ENCODE measurements at places on chromosomes 2 and 18. TPM values are rescaled to one million over a fixed set of nuclear protein-coding genes. Genes with fewer than 3 reads are reported as not detected.

Gene OTX1
- not detected for polyA plus RNA-seq

Gene CACNB4
- polyA plus RNA-seq: 0.11 TPM

Gene CRYGD
- not detected for polyA plus RNA-seq

Gene PROM2
- polyA plus RNA-seq: not detected

Gene SP5
- not detected for polyA plus RNA-seq

Gene CERKL
- 13.4 TPM for polyA plus RNA-seq

Gene TYW5
- 3.7 TPM for polyA plus RNA-seq

Gene UGT1A8
- not detected for polyA plus RNA-seq

Gene ERFE
- polyA plus RNA-seq: not detected

Gene ZBTB7C
- polyA plus RNA-seq: not detected

Gene SLC4A3
- polyA plus RNA-seq: not detected

Gene TUBB6
- not detected for polyA plus RNA-seq

DNA sequence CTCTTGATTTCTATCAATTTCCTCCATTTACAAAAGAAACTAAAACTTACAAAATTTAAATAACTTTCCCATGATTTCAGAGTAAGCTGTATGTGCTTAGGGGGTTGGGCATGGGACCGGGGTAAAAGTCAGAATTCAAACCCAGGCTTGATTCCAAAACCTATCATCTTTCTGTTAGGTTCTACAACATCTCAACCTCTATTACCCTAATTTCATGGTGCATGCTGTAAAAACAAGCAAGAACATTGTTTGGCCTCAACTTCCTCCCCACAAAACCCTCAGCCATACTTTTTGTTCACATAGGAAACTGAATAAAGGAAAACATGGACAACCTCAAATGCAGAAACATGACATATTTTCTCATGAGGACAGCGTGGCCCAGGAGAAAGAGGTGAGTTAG lies 59.3 kb downstream of the RDH14 start:
- no peak for DNase-seq

GRCh38 chr2:53744395-53745065 lies 23.1 kb upstream of the CHAC2 start:
- no peak for DNase-seq

DNA sequence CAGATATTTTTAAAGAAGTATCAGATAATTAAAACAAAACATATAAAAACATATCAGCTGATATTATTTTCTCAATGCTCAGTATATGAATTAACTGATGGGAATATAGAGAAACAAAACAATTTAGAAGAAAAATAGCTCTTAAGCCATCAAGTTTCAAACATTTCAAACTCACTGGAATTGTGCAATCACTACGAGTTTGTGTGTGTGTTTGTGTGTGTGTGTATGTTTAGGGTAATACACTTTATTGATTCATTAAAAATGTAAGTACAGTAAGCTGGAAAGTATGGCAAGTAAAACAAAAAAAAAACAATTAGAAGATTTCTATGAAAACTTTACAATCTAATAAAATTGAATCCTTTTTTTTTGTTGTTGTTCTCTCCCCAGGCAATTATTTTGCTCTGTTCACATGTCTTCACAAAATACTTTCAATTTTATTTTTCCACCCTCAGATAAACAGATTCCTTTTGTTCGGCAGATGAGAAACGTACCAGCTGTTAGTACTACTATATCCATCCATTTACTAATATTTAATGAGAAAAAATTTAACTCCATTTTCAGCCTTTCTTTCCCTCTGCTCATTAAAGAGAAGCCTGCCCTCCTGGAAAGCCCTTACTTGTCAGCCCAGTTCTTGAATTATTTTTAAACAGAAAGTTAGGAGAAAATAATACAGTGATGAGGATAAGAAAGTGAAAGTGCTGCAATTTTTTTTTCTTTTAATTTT lies 87.6 kb downstream of the SLC8A1 start:
- no peak for DNase-seq

DNA sequence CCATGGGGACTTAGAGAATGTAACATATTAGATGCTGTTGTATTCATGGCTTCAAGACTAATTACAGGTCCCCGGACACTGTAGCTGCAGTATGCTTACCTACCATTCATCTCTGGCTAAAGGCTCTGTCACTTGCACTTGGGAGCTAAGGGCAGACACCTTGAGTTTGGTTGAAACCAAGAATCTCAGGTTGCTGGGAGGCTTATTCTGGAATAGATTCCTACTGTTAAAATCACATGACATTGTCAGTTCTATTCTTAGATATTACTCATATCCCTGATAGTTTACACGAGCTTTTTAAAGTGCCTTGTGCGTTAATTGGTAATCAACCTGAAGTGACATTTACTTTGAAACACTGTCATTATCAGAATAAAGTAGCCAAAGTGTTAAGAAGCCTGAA lies 73.0 kb upstream of the EPB41L5 start:
- DNase-seq: no peak

- no peak for DNase-seq
Observed at GRCh38 chr18:78525366-78526111, 454.1 kb upstream of the SALL3 start.

- no peak for DNase-seq
Observed at GRCh38 chr2:241087420-241088268, 14.4 kb downstream of the MTERF4 start.

GRCh38 chr18:2644535-2644934 lies 11.0 kb upstream of the SMCHD1 start:
- no peak for DNase-seq

DNA sequence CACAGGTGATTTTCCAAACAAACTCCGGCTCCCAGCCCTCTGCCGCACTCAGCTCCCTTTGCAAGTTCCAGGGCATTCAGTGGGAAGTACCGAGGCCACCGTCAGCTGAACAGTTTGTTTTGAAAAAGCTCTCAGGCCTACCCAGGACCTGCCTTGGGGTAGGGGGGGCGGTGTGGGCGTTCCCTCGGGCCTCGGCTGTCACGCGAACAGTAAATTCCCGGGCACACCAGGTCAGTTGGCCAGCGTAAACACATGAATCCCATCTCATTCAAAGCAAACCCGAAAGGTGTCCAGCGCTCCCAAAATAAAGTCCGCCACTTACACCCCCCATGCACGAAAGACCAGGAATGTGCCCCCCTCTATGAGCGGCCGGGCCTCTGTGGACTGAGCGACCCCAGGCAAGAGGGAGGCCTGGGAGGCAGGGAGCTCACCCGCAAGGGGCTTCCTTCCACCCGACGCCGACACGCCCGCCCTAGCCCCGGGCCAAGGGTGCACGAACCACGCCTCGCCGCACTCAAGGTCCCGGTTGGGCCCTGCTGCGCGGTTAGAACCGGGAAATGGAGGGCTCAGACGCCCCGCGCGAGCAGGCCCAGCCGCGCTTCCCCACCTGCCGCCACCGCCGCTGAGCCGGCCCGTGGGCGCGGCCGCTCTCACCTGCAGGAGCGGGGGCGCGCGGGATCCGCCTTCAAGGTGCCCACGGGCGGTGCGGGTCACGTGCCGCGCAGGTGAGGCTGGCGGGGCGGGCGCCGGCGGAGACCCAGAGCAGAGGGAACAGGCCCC lies at the start of gene WDSUB1:
Gene WDSUB1, minus strand, starts transcription at position 775 of the 780 bp plus-strand sequence. CDS start 3,634 bp downstream, outside the sequence.
- peak; percentile 64 for DNase-seq

GRCh38 chr2:240210198-240210965 lies 69.9 kb upstream of the OTOS start:
- DNase-seq: peak; percentile 35

GRCh38 chr2:101869527-101869926 lies 122.2 kb upstream of the IL1R2 start:
- no peak for DNase-seq

DNA sequence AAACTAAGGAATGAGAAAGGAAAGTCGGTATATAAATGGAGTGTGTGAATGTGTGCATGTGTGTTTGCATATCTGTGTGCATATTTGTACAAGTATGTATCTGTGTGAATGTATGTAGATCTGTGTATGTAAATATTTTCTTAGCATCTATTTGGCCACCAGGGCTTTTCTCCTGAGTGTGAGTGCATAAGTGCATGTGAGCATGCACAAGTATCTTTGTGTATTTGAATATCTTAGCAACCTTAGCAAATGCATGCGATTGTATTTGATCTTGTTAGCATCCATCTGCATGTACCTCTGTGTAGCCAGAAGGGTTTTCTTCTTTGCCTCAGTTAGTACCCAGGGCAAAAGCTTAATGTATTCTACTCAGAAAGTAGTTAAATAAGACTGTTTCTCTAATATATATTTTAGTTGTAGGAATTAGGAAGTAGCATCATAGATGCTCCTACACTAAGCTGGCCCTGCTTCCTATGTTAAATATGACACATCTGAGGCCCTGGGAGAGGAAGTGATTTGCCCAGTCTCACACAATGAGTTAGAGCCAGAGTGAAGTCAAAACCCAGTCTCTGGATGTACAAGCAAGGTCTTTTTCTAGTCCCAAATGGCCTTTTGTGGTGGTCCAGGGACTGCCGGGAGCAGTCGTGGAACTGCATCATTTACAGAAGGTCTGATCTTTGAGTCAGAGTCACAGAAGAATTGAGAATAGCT lies 9.2 kb downstream of the FKBP1B start:
- no peak for DNase-seq

- DNase-seq: no peak
Observed at GRCh38 chr2:217396165-217396564, 536.3 kb upstream of the TNP1 start.

DNA sequence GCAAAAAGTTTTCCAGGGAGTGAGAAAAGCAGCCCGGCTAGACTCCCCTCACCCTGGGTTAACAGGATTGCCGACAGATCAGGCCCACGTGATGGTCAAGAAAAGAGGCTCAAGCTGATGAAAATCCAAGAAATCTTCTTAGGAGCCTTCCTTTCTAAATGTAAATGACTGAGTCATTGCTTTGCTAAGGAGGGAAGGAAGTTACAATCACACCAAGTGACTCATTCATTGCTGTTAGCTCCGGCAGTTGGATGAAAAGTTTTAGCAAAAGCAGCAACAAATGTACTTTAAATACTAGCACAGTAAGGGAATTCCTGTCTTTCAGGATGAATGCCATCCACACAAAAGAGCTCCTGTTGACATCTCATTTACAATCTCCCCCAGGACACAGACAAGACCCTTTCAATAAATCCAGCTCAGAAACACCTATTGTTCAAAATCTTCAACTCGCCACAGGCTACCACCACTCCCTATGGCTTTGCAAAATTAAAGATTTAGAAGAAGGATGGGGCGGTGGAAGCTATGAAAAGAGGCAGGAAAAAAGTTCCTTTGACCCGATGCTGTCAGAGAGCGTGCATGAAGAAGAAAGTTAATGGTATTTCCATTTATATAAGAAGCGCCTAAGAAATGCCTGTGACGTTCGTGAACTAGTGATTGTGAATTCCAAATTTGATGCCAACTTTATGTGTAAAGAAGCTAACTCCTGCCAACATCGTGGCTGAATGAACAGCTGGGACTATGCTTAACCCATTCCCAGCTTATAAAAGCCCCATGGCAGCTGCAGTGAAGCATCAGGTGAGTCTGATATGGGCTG lies 153.7 kb downstream of the TGIF1 start:
- DNase-seq: no peak

DNA sequence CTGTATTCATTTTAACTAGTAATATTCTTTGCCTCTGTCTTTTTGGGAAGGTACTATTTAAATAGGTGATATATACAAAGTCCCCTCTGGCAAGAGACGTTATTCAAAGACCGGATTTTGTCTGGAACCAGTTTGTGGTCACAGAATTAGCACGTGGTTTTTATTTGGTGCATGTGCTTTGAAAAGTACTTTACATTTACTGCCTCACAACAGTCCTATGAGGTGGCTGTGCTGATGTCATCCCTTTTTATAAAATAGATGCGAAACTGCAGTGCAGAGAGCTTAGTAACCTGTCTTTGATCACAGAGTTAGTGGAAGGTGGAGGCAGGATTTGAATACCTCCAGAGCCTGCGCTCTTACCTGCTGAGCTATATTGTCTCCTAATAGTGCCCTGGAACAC lies 4.0 kb downstream of the LPIN1 start:
- DNase-seq: peak; percentile 30

DNA sequence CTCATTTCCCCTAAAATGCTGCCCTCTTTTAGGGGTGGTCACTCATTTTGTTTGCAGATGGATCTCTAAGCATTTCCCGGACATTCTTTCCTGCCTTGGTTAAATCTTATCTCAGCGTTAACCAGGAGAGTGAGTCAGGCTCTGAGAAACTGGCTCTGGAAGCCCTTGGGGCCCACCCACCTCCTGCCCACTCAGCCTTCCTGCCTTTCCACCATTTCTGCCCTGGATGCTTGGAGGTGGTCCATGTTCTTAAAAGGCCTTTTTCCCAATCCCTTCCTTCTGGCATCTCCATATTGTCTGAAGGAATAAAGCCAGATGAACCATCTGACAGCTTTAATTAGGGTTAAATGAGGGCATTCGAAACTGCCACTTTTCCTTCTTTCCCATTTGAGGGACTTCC lies 9.5 kb downstream of the HK2 start:
- no peak for DNase-seq

GRCh38 chr2:30225131-30225762 lies 6.1 kb upstream of the LBH start:
- peak; percentile 63 for DNase-seq

DNA sequence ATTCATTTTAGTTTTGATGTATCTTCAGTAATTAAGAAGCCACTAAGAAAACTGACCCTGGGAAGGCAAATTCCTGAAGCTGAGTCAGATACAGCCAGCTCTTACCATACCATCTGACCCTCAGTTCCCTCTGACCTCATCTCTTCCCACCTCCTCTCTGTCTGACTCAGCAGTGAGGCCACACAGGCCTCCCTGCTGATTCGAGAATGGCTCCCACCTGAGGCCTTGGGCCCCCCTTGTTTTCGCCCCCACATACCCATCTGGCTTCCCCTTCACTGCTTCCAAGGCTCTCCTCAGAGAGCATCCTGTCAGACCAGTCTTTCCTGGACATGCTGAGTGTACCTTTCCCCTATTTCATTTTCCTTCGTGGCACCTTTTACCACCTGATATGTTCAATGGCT lies 71.0 kb upstream of the CYP1B1 start:
- DNase-seq: no peak

GRCh38 chr18:37434161-37434860 lies 131.3 kb downstream of the CELF4 start:
- no peak for DNase-seq

DNA sequence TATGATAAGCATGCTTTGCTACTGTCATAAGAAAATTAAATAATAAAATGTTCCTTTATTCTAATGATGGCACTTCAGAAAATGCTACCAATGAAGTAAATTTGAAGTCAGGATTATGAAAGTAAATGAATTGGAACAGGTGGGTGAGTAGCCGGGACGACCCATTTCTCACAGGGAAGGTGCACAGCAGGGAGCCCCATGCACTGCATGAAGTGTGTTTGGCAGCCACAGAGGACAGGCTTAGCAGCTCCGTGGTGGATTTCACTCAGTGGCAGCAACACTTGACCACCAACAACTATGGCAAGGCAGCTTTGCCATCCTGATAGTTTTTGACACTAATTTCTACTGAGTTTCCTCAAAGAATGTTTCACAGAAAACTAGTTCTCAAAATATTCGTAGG lies 146.3 kb downstream of the ATL2 start:
- no peak for DNase-seq

GRCh38 chr2:54015798-54016699 lies 45.3 kb upstream of the PSME4 start:
- DNase-seq: no peak

GRCh38 chr18:7429831-7430230 lies 137.3 kb upstream of the PTPRM start:
- DNase-seq: no peak
